RKO (cell line): ENCODE measurements at places on chromosomes 4 and X.

DNA sequence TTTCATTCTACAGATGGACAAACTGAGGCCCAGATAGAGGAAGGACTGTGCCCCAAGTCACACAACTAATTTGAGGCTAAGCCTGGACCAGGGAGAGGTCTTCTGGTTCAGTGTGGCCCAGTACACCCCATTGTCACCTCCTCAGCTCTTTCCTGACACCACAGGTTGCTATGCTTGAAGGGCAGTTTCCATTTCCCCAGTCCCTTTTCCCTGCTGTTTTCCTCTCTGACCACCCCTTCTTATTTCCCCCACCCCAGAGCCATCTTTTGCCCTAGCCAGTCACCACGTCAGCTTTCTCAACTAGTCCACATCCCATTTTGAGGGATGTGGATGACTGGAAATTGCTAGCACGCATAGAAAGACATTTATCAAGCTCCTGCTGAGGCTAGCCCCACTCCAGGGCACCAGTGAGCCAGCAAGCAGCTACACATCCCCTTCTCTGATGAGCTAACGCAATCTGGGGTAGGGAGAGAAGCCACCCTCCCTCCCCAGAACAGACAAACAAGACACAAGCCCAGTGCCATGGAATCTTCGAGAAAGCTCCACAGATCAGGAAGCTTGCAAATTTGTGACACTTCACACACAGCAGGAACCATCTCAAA lies 1.3 kb downstream of the GABRE start:
- DNase-seq, result no peak

DNA sequence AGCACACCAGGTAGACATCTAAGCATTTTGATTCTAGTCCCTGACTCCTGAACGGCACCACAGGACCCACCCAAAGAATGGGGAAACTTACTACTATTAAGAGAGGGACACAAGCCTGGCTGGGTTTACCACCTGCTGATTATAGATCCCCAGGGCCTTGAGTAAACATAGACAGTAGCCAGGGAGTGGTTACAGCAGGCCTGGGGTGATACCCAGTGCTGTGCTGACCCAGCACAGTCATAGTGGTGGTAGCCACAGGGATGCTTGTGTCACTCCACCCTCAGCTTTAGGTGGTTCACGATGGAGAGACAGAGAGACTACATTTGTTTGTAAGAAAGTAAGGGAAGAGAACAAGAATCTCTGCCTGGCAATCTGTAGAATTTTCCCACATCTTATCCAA lies 11.7 kb downstream of the CYSLTR1 start:
- no peak for DNase-seq

GRCh38 chr4:6115342-6115741 lies 85.0 kb downstream of the JAKMIP1 start:
- DNase-seq, result no peak

DNA sequence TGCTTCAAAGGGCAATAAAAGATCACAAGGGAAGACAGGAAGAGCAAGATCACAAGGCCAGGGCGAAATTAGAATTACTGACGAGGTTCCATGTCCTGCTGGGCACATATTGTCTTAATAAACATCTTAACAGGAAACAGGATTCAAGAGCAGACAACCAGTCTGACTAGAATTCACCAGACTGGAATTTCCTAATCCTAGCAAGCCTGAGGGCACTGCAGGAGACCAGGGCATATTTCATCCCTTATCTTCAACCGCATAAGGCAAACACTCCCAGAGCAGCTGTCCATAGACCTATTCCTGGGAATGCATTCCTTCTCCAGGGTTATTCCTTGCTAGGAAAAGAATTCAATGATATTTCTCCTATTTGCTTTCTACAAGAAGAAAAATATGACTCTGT lies 12.4 kb upstream of the TDO2 start:
- no peak for DNase-seq

DNA sequence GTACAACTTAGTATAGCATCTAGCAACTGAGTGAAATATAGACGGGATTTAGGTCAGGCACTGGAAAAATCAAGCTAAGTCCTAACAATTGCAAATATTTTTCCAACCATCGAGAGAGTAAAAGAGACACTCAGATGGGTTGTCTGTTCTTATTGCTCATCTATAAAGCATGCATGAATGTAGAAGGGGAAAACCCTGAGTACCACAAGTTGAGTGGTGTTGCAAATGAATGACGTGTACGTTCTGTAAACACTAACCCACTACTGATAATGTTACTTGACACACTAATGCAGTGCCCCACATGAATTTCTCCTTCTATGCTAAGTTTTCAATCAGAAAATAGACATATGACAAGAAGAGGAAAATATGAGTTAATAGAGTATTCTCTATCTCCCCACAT lies 211.2 kb downstream of the COX18 start:
- no peak for DNase-seq

DNA sequence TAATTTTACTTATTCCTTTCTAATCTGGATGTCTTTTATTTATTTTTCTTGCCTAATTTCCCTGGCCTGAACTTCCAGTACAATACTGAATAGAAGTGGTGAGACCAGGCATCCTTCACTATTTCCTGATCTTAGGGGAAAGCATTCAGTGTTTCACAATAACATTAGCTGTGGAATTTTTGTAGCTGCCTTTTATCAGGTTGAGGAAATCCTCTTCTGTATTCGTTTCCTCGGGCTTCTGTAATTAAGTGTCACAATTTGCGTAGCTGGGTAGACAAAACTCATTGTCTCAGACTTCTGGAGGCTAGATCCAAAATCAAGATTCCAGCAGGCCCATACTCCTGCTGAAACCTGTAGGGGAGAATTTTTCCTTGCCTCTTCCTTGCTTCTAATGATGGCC lies 598.4 kb upstream of the FTHL17 start:
- DNase-seq, result no peak

DNA sequence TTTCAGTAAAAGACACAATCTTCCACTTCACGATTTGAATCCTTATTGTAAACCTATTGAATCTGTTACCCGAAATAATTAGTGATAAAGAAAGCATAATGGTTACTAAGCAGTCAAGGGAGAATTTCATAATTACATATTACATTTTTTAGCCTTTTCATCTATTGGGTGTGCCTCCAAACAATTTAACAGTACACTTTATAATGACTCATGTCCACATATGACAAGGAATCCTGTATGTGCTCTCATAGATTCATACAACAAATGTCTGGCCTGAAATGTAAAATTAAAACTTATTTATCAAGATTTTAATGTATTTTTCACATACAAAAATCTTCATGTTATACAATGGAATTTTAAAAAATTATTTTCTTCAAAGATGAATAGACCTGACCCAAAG lies 39.4 kb downstream of the PPP3CA start:
- DNase-seq, result no peak
